ENCODE measurements at places on chromosomes 13 and 19.

DNA sequence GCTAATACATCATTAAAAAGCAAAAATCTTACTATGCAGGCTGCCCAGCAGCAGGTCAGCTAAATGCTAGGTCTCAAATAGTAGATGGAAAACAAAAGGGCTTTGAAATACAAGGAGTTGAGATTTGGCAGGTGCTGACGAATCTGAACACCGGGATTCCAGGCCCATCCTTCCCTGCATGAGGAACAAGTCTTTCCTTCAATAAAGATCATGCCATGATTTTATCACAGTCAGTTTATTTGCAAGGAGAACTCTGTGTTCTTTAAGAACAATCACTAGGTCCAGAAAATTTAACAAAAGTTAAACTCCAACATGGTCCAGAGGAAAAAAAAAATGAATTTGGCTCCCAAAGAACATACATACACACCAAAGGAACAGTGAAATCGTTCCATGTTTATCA lies 551.4 kb downstream of the SLITRK6 start:
- DNase-seq: no peak

DNA sequence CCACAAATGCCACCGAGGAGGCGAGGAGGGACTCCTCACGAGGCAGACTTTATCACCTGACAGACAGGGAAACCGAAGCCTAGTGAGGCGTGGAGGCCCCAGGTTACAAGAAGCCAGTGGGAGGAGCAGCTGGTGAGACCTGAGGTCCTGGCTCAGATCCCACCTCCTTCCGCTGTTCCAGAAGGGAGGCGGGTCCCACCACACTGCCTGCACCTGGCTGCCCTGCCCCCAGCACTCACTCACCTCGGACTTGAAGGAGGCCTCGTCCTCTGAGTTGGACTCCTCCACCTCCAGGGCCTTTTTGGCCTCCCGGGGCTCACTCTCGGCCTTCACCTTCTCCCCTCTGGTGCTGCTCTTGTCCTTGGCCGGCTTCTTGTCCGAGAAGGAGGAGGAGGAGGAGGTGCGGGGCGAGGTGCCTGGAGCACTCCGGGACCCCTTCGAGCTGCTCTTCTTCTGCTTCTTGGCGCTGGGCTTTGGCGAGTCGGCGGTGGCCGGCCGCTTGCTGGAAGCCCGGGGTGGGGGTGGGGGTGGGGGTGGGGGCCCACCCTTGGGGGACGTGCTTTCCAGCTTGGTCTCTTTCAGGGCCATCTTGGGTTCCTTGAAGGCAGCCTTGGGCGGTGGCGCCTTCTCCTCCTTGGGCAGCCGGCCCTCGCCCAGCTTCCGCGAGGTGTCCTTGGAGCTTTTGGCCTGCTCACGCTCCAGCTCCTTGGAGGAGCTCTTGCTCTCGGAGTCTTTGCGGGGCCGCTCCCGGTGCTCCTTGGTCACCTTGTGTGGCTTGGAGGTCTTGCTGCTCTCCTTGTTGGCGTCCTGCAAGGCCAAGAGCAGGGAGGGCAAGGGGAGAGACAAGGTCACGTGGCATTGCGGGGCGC lies 57.7 kb downstream of the MLLT1 start:
- no peak for DNase-seq

DNA sequence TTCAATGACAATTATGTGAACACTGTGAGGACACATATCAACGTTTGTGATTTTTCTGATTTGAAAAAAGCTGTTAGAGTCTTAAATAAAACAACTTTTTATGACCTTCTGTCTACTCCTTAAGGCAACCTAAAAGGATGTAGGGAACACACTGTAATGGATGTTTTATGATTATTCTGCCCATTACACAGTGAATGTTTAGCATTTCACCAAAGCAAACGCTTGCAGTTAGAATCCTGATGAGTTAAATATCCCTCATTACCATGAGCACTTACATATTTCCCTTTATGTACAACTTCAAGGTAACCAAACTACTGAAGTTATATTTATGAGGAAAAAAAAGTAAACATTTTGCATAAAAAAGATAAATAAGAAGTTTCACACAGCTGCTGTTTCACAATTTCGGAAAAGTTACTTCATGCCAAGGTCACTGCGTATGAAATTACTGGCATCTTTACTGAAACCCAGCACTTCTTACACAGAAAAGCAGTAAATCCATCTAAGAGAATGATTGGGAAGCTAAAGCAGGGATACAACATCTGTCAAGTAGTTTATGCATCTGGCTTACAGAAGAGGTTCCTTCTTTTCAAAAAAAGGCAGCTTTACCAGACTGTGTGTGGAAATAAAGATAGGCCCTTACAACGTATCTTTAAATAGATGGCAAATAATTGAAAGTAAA lies 733.7 kb upstream of the ATXN8OS start:
- DNase-seq: no peak

- no peak for DNase-seq
Measured at GRCh38 chr13:67216864-67217263, 13.3 kb downstream of the PCDH9 start.

- DNase-seq: no peak
Measured at GRCh38 chr19:43465468-43466120, at the start of gene LYPD3. TSS of gene LYPD3 (minus strand) at chr19:43465608. CDS start at chr19:43465571, 37 bp downstream.

DNA sequence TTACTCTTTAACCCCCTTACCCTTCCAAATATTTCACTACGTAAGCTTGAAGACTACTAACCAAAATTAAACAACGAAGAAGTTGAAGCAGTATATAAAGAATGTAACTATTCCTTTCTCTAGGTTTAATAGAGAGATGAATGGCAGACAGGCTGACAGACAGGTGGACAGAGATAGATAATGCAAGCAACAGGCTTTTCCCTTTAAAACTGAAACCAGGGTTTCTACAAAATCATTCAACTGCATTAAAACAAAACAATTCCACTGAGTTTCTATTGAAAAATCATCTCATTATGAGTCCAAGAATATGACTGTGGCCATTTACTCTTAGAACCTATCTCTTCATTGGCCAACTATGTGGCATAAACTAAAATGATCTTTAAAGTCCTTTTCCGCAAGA lies 15.2 kb downstream of the LNX2 start:
- DNase-seq: no peak

GRCh38 chr13:80939581-80939980 lies 598.7 kb upstream of the SPRY2 start:
- no peak for DNase-seq

GRCh38 chr13:112034231-112034630 lies 32.7 kb upstream of the SOX1 start:
- peak; percentile 68 for DNase-seq

DNA sequence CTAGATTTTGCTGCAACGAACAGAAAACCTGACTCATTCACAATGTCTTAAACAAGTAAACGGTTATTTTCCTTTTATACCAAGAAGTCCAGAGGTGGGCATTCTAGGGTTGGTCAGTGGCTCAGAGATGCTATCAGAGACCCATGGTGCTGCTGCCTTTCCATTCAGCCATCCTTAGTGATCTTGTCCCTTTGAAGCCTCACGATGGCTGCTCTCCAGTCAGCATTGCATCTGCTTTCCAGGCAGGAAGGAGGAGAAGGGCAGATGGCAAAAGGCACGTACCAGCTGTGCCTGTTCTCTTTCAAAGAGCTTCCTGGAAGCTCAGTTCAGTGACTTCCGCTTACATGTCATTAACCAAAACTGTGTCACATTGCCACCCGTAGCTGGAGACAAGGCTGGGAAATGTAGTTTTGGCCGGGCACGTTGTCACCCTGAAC lies 30.1 kb downstream of the WDFY2 start:
- peak; percentile 46 for DNase-seq

DNA sequence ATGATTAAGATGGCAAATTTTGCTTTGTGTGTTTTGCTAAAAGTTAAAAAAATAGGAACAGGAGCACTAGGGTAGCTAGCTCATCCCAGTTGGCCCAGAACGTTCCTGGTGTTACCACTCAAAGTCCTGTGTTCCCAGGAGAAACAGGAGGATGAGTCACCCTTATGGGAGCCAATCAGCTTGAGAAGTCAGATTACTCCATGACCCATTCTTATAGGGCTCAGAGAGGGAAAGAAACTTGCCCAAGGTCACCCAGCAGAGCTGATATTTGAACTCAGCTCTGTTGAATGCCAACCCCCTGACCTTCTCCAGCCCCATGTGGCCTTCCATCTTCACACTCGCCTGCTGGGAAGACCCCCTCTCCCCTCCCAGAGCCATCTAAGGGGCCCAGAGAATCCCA lies 13.0 kb downstream of the NMRK2 start:
- DNase-seq: no peak

DNA sequence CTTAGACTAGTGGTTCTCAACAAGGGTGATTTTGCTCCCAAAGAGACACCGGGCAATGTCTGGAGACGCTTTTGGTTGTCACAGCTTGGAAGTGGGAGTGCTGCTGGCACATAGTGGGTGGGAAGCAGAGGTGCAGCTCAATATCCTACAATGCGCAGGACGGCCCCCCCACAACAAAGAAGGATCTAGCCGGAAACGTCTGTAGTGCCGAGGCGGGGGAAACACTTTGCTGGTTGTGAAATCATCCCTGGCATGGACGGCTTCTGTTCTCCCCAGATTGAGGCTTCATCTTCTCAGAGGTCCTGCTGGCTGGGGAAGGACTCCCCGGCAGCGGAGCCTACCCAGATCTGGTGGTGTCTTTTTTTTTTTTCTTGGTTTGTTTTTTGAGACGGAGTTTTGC lies 13.4 kb upstream of the SYT5 start:
- DNase-seq: no peak

DNA sequence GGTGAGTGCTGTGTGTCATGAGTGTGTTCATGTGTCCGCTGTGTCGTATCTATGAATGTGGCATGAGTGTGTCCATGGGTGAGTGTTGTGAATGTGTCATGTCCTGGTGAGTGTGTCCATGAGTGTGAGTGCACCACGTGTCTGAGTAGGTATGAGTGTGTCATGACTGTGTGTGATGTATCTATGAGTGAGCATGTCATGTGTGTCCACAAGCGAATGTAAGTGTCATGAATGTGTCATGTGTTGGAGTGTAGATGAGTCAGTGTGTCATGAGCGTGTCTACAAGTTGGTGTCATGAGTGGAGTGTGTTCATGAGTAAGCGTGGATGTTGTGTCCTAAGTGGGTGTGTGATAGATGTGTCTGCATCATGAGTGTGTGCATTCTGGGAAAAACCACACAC lies 129.4 kb downstream of the TUBA3C start:
- no peak for DNase-seq

- DNase-seq: no peak
Measured at GRCh38 chr19:7720351-7720750, 11.6 kb downstream of the CLEC4G start.

DNA sequence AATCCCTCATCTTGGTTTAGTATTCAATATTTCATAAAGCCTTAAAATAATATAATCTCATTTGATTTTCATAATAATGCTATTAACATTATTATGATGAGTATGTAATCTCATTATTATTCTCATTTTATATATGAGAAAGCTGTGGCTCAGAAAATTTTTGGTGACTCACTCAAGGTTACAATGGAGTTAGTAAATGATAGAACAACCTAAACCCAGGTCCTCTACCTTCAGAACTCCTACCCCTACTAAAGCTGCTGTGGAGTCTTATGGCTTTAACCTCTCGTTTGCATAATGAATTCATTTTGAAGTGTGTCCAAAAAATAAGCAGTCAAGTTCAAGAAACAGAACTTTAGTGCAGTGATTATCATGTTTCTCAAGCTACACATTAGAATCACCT lies 226.3 kb downstream of the TBC1D4 start:
- DNase-seq: no peak

DNA sequence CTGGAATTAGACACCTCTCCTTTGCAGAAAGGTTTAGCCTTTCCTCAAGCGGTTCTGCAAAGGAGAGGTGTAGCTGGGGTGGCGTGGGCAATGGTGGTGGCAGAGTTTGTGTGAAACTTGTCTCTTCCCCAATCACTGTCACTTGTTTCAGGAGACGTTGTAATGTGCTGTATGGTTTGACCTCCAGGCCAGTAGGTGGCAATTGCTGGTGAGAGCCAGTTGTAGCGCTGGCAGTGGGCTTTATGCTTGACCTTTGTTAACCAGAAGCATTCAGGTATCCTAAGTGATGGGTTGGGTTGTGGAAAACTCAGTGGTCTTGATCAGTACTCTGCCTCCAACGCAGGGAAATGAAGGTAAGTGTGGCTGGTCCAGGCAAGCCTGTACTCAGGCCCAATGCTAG lies 12.7 kb upstream of the LILRA5 start:
- no peak for DNase-seq

DNA sequence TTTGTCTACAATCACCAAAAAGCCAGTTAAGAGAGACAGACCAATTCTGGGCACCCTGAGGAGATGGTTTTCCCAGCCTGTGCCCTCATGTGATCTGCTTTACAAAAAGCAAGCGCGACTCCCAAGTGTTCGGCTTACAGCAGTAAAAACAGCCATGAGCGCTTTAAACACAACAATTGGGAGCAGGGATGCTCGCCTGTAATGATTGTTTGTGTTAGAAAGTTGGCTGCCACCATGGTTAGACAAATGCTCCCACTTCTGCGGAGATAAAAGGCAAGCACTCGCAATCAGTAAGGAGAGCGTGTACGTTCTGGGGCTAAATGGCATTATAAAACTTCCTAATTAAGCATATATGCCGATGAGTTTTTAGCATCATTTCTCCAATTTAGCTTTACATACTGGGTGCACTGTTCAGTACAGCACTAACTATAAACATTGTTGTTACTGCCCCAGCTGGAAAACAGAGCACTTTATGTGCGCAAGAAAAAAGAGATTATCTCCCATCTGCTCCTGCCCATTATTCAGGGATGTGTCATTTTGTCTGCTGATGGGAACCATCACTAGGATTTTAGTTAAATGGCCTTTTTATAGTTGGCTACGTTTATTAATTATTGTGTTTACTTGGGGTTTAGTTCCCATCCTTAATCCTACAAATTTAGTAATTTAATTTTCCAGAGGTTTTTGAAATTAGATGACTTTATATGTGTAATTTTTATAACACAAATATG lies 309.3 kb upstream of the MAB21L1 start:
- DNase-seq: peak; percentile 32

Measured in NCI-H1092 (cell line).